AG08396 (cell line): ENCODE measurements at places on chromosomes 11 and 22.
A peak's percentile ranks its signal among the peaks of the same experiment; 100 is the strongest.

GRCh38 chr22:46934746-46935491, 172.5 kb downstream of the TBC1D22A start:
- DNase-seq: peak; percentile 85

- DNase-seq: no peak
These were observed 88.3 kb downstream of the AMOTL1 start for GRCh38 chr11:94856443-94856842.

DNA sequence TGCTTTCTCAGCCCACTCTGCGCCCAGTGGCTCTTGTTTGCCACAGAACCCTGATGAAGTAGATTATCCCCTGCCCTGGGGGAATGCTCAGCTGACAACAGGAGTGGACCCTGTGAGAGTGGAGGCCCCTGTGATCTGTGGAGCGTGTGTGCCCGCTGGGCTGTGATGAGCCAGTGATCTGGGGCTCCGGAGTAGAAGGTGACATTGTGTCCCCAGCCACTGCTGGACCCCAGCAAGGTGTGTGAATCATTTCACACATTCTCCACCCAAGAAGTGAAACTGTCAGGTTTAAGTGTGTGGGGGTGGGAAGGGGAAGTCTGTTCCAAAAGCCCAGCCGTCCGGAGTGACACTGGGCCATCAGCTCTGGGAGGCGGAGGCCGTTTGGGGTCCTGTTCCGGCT, 33.1 kb upstream of the GRAMD4 start:
- DNase-seq: no peak

DNA sequence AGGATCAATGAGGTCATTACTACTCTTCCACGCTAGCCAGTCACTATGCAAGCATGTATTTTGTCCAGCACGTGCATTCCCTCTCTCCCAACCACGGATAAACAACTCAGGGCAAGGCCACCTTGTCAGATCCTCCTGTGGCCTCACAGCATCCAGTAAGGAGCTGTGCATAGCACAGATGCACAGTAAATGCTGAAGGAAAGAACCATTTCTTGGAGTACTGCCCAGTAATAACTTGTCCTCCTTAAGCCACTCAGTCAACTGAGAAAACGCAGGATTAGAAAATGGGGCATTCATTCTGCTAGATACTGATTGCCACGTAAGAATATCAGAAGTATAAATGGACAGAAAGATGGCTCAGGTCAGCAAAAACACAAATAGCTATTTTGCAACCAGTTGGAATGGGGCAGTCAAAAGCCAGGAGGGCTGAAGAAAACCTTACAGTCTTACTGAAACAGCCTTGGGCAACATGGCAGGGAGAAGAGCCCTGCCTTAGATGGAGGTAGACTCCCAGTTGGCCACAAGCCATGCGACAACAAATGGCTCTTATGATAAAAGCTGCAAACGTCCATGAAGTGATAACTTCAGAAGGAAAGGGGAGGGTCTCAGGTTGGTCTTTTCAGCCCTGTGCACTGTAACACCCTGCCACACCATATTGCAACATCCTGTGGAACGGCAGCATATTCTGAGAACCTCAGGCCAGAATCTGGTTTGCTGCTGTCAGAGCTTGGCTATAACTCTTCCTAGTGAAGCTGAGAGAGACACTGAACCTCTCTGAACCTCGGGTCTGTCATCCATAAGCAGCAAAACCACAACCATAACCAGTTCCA, 23.0 kb downstream of the PC start:
- no peak for DNase-seq

DNA sequence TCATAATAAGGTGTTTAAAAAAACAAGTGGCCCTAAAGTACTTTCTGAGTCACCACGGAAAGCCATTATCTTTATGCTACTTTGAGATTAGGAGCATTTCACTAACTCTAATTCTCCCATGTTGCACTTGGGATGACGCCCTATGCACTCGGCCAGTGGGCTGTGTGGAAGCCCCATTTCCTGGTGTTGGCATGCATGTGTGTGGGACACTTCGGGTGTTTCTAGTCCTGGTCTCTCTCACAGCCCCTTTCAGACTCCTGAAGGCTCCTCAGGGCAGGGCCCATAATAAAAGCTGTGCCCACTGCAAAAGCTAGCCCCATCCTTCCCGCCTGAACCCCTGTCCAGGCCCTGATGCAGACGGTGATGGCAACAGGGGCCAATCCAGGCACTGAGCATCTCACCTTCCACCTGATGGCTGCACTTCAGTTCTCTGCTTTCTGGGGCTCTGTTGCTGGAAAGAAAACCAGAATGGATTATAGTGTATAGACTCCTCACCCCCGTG, 14.9 kb upstream of the FXYD2 start:
- no peak for DNase-seq

DNA sequence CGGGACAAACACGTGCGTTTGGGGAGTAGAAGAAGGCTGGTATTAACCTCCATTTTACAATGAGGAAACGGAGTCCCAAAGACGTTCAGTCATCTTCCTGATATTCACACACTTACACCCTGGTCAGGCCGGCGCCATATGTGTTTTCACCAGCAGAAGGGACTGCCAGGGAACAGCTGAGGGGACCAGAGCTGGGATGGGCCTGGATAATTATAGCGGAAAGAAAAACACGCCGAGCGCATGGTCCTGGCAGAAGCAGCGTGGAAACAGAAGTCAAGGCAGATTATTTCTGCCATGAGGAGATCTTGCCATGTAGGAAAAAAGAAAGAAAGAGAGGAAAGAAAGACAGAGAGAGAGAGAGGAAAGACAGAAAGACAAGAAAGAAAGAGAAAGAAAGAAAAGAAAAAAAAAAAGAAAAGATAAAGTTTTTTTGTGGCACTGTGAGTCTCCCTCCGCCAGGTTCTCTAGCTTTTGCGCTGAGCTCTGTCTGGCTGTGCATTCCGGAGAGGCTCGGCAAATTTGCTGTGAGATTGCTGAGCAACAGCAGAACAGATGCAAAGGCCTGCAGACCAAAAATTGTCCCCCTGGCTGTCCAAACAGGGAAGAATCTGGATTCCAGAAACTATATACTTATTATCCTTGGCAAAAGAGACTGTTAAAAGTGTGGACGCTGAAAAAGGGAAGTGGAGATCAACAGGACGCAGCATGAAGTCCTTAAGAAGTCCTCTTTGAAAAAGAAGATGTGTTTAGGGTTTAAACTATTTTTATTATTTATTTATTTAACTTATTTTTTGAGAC, 1.3 kb upstream of the UCP2 start:
- no peak for DNase-seq

DNA sequence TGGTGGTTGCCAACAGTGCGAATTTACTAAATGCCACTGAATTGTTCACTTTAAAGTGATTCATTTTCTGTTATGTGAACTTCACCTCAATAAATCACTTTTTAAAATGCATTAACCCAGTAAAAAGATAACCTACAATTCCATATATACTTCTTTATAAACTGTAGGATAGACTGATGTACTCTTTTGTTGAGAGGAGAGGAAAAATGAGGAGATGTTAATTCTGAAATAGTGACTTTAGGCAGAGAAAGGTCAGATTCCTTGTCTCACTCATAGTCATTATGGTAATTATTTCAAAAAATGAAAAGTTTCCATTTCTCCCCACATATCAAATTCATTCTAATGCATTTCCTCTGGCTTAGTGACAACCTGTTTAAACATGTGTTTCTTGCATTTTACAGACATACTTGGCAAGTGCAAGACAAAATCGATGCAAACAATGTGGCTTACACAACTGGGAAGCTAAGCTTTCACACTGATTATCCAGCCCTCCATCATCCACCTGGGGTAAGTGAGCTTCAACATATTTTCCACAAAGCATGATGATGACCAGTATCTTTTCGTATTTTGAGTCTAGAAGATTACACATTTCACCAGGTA, 74.5 kb downstream of the BBOX1 start:
- DNase-seq: no peak

DNA sequence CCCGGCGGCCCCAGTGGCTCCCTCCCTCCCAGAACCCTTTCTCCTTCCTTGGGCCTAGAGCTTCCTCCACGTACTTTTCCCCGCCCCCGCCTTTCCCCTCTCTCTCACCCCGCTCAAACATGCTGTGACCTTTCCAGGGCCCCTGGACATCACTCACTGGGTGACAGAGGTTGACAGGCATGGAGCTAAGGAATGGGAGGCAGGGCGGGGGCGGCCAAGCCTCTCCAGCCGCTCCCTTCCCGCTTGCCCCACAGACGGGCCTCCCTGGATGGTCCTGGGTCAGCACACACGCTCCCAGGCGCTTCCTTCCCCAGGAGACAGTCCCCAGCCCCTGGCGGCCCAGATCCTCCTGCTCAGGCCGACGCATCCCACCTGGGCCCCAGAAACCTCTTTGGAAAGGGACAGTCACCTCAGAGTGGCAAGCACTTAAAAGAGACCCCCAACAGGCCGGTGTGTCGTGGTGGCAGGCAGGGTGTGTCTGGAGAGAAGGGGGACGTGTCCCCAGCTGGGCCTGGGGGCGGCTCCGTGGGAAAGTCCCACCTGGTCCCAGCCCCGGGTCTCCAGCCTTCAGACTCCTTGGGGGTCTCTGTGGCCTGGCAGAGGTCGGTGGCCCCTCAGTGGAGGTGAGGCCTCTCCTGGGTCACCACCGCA, 8.8 kb downstream of the H19 start:
- DNase-seq: no peak

DNA sequence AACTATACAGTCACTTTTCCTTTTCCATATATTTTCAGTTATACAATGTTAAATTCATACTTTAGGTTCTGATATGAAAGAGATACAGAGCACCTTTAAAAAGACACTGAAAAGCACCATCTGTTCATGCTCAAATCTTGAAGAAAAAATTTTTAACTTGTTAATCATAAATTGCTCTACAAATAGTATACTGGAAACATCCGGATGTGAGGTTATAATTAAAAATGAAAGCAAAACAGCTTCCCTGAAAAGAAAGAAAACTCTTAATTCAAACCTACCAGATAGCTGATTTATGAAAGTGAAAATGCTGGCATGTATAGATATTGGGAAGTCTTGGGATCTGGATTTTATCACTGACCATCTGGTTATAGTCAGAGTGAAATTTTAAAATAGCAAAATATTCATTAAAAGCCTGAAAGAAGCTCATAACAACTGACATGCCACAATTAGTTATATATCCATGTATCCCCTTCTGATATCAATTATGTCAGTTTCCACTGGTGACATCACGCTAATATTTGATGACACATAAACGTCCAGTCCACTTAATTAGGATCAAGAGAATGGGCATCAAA, 740.0 kb downstream of the DLG2 start:
- no peak for DNase-seq

GRCh38 chr22:26565181-26565580, 24.8 kb downstream of the TPST2 start:
- DNase-seq: no peak

DNA sequence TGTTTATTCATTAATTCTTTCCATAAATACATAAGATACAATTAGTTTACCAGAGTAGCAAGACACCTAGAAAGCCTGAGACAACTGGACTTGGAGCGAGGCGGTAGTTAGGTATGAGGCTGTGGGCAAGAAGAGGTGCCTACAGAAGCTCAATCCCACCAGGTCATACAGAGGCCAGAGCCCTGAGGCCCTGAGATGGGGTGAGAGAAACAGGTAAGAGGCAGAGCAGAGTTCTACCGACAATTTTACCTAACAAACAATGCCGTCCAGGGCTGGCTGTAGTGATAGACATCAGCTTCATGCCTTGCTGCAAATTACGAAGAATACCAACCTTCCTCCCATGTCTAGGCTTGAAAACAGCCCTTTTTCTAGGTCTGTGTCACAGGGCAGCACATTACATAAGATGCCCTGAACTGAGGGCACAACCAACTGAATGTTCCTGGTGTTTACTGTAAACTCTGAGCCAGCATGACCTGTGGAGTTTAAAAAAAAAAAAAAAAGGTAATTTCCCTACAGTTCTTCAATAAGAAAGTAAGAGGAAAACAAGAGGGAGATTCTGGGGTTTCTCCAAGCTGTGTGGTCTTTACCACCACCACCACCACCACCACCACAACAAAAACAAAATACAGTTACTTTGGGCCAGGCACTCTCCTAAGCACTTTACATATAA, 105.8 kb downstream of the GAB2 start:
- no peak for DNase-seq

DNA sequence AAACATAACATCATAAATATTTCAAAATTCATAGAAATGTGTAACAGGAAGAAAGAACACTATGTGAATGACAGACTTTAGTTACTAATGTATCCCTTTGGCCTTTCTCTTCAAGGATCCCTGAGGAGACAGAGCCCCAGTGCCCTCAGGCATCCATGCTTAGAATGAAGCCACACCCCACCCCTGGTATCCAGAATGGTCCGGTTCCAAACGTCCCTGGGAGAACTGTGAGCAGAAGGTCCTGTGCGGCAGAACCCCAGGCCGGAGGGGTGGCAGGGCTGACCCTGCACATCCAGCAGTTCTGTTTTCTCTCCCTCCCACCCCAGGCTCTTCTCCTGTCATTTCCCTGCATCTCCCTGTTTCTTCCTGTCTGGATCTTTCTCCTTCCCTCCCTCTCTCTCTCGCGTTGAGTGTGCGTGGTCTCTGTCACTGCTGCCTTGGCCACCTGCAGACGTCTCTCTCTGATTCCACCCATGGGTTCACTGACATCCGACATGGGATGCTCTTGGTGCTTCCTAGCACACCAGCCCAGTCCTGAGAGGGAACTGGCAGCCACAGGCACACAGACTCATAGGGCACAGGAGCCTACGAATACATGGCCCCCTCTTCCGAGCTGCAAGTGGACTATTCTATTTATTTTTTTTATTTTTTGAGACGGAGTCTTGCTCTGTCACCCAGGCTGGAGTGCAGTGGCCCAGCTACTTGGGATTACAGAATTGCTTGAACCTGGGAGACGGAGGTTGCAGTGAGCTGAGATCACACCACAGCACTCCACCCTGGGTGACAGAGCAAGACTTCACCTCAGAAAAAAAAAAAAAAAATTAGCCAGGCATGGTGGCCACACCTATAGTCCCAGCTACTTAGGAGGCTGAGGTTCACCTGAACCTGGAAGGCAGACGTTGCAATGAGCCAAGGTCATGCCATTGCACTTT, 5.7 kb downstream of the RFPL1 start:
- DNase-seq: no peak
